Mucosa of gallbladder (tissue), 1 donor: ENCODE measurements at places on chromosomes 2 and 18. TPM values are rescaled to one million over a fixed set of nuclear protein-coding genes. Genes with fewer than 3 reads are reported as not detected.

Gene FAM228A
- 1.0 TPM for total RNA-seq

Gene PRKRA
- 43.0 TPM for total RNA-seq

DNA sequence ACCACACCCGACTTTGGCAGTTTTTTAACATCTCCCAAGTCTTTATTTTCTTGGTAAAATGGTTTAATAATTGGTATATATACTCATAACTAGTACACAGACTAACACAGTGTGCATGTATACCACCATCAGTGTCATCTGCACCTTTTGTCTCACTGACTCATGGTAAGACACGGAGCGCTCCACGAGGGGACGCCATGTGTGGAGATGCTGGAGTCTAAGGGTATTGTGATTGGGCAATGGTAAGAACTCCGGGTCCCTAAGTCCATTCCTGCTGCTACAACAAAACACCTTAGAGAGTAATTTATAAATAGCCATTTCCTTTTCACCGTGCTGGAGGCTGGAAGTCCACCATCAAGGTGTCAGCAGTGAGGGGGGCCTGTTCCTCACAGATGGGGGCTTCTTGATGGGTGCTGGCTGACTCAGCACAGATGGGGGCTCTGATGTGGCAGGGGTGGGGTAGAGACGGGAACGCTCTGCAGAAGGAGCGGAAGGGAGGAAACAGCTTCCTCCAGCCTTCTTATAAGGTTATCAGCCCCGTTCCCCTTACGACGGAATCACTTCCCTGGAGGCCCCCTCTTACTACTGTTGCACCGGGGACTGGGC is 42.0 kb upstream of the EDAR start:
- no peak for DNase-seq

DNA sequence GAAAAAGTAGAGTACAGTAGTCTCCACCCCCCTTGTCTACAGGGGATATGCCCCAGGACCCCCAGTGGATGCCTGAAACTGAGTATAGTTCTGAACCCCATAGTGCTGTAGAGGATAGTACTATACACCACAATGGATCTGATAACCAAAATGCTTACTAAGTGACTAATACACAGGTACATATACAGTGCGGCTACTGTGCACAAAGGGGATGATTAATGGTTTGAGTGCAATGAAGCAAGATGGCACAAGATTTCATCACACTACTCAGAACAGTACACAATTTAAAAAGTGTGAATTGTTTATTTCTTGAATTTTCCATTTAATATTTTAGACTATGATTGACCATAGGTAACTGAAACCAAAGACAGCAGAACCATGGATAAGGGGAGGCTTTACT is 446.9 kb upstream of the NRP2 start:
- no peak for DNase-seq

Gene SESTD1
- 95.4 TPM for total RNA-seq

DNA sequence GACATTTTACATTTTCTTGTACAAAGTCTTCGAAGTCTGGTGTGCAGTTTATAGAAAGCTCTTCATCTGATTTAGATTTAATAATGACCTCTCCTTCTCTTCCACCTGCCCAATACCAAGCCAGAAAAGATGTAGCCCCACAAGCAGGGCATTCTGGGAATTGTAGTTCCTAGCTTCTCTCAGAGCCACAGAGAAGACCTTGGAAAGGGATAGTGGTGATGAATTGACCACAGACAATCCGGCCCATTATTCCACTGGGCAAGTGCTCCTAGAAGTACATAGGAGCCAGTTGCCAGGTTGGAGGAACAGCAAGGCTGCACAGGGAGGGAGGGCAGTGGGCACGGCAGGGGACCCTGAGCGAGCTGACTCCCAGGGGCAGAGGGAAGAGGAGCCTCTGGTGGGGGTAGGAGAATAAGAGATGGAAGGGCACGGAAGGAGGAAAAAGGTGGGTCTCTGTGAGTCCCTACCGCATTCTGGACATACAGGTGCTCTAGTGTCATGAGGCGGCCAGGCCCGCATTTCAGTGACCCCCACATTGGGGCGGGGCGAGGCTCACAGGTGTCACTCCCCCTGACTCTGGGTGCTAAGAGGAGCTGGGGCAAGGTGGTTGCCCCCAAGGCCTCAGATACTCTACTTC is 152.5 kb upstream of the HAAO start:
- no peak for DNase-seq

Gene CDCA7
- total RNA-seq, result 0.86 TPM

- no peak for DNase-seq
Measured at GRCh38 chr2:102142829-102143449, 393 bp downstream of the IL1R1 start.

GRCh38 chr2:85786865-85787264 is 33.1 kb downstream of the ATOH8 start:
- DNase-seq, result no peak

Gene CYP26B1
- 2.2 TPM for total RNA-seq

- no peak for DNase-seq
Measured at GRCh38 chr2:210660-211059, 53.2 kb downstream of the SH3YL1 start.

DNA sequence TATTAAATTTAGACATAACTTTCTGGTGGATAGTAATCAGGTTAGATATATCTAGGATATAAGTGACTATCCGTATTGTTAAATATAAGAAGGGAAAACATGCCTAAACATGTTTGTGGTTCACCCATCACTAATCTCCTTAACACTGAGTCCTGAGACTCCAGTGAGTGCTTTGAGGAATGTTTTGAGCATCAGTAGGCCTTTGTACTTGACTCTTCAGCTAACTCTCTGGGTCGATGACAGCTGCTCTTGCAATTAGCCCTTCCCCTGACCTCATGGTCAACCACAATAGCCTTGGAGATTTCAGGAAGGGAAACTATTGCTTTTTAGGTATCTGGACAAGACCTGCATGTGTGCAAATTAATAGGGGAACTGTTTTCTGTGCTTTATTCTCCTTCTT is 716.8 kb downstream of the EPHA4 start:
- DNase-seq, result no peak

DNA sequence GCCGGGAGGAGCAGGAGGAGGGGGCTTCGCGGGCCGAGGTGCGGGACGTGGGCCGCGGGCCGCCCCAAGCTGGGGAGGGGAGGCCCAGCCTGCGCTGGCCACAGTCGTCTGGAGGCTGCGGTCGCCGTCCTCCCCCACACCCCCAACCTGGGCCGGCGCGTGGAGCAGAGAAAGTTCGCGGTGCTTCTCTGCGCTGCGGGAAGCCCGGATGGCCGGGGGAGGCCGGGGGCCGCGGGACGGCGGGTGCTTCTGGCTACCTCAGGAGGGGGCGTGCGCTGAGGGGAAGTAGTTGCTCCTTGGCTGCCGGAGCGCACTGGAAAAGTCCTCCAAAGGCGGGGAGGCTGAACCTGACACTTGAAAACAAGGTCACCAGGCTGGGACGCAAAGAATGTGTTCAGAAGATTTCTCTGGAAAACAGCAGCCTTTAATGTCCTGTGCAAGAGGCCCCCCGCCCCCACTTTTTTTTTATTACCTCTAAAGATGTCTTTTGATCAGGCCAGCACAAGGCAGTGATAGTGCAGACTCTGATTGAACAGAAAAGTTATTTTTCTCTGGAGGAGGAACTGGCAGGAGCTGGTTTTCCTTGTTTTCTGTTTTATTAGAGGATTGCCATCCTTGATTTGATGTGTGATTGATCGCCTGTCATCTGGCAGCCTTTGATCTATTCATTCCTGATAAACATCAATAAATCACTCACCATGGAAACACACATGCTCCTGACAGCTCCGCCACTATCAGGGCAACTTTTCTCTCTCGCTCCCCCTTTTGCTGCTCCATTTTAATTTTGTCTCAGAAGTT is 1.6 kb downstream of the TSHZ1 start:
- no peak for DNase-seq

DNA sequence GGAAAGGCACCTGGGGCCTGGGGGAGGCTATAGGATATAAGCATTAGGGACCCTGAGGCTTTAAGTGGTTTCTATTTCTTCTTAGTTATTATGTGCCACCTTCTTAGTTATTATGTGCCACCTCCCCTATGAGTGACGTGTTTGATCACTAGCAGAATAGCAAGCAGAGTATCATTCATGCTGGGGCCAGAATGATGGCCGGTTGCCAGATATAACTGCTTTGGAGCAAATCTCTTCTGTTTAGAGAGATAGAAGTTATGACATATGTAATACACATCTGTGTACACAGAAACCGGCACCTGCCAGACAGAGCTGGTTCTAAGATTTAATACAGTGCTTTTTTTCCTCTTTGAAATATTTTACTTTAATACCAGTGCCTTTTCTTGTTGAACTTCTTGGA is 29.4 kb downstream of the LIPG start:
- no peak for DNase-seq

Gene HYCC2
- total RNA-seq, result 18.8 TPM

- peak; percentile 6 for DNase-seq
Measured at GRCh38 chr2:72028996-72029395, 118.7 kb downstream of the CYP26B1 start.

DNA sequence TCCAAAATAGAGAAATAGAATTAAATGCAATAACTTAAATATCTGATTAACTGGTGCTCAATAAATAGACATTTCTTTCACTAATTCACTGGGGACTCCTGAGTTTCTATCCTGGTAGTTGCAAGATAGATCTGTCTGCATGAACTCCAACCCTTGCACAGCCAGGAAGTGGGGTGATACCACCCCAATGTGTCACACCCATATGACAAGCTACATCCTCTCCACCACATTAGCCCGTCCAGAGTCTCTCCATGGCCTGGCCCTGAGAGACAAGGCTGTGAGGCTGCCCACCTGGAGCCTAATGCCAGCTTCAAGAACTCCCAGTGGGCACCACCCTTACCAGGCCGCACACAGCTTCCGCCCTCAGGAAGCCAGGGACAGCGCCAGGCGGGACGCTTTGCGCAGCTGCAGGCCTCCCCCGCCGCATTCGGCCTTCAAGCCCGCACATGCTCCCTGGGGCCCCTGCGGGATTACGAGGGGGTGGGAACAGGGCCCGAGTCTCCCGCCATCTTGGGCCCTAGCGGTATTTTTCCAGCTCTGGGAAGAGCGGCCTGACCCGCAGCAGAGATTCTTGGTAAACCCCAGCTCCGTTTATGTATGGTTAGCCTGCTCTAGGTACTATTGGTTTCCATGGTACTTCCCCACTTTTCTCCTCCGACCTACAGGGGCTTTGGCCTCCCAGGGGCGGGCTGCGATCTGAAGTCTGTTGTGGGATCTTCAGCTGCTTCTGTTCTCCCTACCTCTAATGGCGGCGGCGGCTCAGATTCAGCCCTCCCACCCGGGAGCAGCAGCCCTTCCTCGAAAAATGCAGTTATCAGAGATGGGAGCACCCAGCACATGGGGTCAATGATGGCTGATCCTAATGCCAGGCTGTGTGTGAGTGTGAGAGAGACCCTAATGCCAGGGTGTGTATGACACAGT is at the start of gene TDRD15:
Gene TDRD15 (plus strand): TSS at position 496 of the 921 bp plus-strand sequence. CDS start 13,500 bp downstream, outside the sequence.
- DNase-seq, result no peak

Gene ABCG5
- total RNA-seq, result 3.1 TPM

GRCh38 chr2:60539140-60539539 is 14.3 kb downstream of the BCL11A start:
- no peak for DNase-seq

DNA sequence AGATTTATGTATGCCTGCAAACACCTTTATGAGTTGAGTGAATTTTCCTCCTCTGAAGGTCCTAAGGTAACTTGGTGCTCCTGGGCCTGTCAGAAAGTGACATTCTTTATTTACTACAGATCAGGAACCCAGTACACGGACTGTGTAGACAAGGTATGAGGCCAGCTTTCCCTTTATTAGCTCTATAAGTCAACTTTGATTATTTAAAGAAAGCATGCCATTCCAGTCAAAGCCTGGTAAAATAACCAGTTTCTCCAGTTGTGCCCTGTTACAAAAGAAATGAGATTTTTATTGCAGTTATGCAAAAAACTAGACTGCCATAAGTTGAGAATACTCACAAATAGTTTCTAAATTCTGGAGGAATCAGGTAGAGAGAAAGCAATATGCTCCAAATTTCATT is 266.1 kb upstream of the SP5 start:
- no peak for DNase-seq

Gene VAMP8
- total RNA-seq, result 178 TPM

DNA sequence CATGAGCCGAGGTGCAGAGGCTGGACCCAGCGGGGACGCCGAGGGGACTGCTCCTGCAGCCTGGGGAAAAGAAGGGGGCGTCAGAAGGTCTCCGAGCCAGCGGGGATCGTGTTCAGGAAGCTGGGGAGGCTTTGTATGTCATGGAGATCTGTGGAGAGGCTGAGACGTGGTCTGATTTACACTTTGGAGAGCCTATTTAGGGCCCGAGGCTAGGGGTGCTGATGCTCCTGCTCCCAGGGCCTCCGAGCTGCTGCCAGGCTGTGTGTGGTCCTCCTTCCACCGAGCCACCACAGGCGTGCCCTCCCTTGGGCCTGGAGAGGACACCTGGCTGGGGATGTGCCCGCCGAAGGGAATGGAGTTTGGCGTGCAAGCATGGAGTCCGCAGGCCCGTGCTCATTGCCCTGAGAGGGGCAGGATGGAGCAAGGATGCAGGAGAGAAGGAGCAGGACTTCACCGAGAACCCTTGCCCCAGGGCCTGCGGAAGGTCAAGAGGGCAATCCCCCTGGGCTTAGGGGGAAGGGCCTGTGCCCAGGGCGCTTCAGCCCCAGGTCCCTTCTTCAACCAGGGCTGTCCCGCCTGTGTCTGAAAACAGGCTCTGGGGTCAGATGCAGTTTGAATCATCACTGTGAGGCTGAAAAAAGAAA is 252.5 kb downstream of the VAPA start:
- DNase-seq, result no peak

- no peak for DNase-seq
Measured at GRCh38 chr2:151189125-151189524, 72.5 kb downstream of the RBM43 start.

DNA sequence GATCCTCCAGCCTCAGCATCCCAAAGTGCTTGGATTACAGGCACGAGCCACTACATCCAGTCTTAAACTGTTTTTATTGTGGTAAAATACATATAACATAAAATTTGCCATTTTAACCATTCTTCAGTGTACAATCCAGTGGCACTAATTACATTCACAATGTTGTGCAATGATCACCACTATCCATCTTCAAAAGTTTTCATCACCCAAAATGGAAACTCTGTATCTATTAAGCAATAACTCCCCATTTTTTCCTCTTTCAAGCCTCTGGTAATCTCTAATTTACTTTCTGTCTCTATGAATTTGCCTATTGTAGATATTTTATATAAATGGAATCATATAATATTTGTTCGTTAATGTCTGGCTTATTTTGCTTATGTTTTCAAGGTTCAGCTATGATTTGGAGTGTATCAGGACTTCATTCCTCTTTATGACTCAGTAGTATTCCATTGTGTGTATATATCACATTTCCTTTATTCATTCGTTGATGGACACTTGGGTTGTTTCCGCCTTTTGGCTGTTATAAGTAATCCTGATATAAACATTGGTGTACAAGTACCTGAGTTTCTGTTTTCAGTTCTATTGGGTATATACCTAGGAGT is 71.8 kb downstream of the GFPT1 start:
- no peak for DNase-seq

GRCh38 chr18:68402784-68403183 is 312.1 kb downstream of the TMX3 start:
- DNase-seq, result no peak

GRCh38 chr2:238130111-238130695 is 8.3 kb upstream of the KLHL30 start:
- DNase-seq, result no peak

Gene EGR4
- total RNA-seq, result not detected
